Activated CD4-positive, CD25-positive, alpha-beta regulatory T cell treated with anti-CD3 and anti-CD28 coated beads, Interleukin-2, amount 50 U/mL, for 24 hours (primary cell): ENCODE measurements at places on chromosomes 5 and 9.

DNA sequence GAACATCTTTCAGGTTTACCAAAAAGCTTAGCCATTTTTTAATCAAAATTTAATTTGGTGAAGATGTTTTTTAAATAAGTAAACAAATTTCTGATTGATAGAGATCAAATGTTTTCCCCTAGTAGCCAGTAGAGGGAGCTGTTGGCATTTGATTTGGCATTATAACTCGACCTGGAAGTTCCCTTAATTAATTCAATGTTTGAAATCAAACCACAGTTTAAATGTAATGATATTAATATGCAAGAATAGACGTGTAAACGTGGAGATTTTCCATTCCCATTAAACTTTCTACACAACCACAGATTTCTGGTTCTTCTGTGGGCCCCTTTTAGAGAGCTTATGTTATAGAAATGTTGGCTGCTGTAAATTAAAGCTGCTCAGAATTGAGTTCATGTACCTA is 148.1 kb upstream of the MPDZ start:
- ATAC-seq: no peak

DNA sequence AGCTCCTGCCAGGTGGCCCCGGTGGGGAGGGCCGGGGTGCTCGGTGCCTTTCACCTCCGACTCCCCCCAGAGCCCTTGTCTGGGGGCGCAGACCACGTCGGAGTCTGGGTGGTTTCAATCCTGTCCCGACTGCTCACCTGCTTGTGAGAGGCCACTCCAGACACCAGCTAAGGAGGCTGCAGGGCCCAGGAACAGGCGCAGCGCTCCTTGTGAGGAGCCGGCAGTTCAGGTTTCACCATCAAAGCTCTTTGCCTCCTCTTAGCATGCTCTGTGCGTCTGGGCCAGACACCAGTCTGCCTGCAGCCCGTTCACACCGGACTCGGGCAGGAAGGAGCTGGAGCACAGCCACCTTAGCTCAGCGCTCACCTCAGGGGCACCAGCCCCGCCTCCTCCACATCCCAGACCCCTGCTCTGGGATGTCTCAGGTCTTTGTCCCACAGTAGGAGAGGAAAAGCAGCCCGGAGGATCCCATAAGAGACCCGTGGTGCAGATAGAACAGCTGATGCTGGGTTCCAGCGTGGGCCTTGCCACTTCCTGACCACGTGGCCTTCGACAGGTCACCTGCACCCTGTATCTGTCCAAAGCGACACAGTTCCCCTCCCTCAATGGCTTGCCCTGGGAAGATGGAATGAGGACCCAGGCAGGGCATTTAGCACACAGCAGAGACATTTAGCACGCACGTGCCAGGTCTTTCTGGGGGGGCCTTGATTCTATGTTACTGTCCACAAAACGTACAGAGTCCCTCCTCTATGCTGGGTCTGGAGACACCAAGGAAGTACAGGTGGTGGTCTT is 106.2 kb upstream of the LMX1B start:
- ATAC-seq: no peak

- ATAC-seq: peak; percentile 68
Observed at GRCh38 chr9:37994639-37995347, 74.2 kb downstream of the SHB start.

- ATAC-seq: no peak
Observed at GRCh38 chr9:131971482-131972074, 108.1 kb downstream of the MED27 start.

DNA sequence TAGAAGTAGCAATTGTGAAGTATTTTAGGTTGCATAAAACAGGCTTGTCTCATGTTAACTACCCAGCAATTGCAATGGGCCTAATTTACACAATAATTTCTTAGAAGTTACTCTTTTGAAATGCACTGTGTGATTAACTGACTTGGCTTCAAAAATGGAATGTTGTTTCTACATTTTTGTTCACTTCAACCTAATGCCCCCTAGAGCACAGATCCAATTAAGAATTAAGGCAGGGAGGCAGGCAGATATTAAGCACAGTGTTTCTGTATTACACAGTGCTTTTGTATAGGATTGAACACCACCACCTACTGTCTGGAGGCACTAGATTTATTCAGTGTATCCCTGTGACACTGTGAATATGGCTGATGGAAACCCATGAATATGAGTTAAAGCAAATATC is 302.1 kb downstream of the FBXL17 start:
- ATAC-seq: no peak

DNA sequence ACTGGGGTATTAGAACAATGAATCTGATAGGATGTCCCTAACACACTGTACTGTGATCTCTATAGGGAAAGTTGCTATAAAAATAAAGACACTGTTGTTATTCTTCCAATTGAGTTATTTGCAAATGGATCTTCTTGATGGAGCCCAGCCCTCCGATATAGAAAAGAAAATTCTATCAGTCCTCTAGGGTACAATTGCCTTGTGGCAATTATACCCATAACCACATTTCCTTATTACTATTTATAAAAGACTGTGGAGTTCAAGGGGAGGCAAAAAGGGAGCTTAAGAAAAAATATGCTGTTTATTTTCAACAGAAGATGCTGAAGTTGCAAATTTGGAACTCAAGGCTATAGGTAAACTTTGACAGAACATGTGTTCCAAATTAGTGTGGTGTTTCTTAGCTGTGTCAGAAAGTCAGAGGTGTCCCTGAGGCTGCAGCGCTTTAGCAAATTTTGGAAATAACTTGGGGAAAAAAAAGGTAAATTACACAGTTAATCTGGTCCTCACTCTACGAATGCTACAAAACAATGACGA is 116.5 kb downstream of the NFIB start:
- ATAC-seq: no peak

DNA sequence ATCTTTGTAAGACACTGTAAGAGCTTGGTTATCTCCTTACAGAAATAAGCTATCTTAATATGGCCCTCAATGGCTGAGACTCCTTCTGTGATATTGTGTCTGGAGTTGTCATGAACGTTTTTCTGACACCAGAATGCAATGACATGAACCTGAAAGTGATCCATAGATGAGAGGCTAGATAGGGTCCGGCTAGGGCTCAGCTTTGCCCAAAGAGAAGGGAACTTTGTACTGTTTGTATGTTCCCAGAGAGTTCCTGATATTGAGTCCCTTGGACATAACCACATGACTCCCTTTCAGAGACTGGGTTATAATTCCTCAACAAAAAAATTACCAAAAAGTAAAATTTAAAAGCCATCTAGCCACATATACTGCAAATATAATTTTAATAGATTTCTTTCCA is 575.8 kb upstream of the CLINT1 start:
- no peak for ATAC-seq

GRCh38 chr5:138946241-138946623 is 71.1 kb upstream of the LRRTM2 start:
- no peak for ATAC-seq

DNA sequence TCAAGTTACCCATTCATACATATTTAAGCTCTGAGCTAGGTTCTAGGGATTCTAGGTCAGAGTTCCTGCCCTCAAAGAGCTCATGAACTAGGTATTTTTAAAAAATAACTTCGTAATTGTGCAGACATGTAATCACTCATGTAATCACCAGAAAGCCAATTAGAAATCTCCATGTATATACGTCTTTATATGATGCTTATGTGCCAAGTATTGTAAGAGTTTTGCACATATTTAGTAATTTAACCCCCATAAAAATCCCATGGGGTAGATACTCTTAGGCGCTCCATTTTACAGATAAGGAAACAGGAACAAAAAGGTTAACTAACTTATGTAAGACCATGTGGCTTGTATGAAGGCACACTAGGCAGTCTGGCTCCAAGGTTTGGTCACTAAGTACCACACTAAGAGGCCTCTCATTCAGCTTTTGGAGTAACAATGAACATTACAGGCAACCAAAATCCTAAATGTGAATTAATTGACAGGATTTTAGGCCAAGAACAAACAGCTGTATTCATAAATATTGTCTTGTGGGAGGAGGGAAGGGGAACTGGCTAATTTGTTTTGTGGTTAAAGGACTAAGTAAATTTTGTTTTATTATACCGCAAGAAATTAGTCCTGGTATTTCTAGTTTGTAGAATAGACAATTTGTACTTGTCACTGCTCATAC is 1.7 kb upstream of the OTULINL start:
- no peak for ATAC-seq

- ATAC-seq: no peak
Observed at GRCh38 chr9:127809540-127810377, 7.1 kb downstream of the FPGS start.

- no peak for ATAC-seq
Observed at GRCh38 chr9:136485049-136486045, 2.5 kb upstream of the SEC16A start.

DNA sequence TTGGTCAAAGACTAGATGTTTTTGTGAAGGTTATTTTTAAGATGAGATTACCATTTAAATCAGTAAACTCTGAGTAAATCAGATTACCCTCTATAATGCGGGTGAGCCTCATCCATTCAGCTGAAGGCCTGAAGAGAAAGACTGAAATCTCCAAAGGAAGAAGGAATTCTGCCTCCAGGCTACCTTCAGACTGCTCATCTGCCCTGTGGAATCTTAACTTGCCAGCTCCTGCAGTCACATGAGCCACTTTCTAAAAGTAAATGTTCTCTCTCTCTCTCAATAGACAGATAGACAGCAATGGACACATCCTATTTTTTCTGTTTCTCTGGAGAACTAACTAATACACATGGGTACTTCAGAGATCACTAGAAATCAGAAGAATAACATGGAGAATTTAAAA is 182.8 kb downstream of the CFAP90 start:
- ATAC-seq: no peak
